ENCODE measurements at places on chromosomes 3 and 15. TPM values are rescaled to one million over a fixed set of nuclear protein-coding genes. Genes with fewer than 3 reads are reported as not detected.
A peak's percentile ranks its signal among the peaks of the same experiment; 100 is the strongest.

- DNase-seq: peak; percentile 70
These were observed 49.2 kb downstream of the LRRK1 start for GRCh38 chr15:100968050-100968966.

Gene NFKBIZ
- total RNA-seq: 51.1 TPM

DNA sequence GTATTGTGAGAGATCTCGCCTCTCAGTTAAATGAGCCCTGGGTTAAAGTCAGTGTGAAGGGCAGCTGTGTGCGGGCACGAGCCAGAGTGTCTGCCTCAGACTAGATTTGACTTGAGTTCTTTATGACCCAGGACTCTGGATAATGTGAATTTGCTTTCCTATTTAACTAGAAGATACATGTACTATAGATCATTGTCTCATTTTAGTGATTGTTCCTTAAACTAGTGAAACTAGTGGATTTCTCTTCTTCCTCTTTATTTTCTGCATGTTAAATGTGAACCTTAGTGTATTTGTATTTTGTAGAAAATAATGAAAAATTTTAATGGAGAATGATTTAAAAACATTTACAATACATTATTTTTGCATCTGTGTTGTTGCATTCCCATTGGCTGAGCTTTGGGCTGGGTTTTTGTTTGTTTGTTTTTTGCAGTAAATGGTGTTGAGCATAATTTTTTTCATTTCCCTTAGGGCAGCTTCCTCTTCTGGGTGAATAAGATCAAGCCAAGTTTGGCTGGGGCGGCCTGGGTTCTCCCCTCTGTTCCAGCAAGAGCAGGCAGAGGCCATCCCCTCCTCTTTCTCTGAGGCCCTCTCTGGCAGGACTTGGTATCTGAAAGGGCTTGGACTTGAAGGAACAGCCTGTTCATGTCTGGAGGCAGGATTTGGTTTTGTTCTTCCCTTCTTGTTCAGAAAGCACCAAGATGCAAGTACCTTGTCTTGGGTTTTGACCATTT, 15.0 kb downstream of the GCSAM start:
- DNase-seq: no peak

DNA sequence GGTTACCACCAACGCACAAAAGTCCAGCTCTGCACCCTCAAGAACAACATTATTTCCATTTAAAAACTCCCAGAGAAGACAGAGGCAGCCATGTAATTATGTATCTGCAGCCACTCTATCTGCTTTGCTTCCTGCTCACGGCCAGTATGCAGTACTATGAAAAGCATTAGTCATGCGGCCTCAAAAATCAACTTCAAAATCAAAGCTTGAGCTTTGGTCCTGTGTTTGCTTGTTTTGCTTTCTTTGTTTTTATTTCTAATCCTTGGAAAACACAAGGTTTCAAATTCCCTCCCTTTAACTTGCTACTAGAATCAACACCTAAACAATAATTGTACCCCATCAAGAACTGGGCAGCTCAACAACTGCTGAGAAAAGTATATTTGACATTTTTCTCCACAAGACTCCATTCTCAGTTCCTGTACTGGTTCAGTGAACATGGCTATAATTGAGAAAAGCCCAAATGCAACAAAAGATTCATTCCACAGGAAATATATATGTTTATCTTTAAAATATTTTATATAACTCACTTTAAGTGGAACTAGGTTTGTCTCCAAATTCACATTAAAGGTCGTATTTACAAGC, 37.6 kb downstream of the GBE1 start:
- DNase-seq: peak; percentile 26

DNA sequence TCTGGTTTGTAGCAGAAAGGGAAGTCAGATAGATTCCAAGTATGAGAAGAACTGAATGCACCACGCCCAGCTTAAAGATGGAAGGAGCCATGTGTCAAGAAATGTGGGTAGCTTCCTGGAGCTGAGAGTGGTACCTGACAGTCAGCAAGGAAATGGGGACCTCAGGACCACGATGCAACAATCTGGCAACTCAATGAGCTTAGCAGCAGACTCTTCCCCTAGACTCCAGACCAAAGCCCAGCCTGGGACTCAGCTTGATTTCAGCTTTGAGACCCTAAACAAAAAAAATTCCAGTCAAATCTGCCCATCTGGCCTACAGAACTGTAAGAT, 24.4 kb downstream of the MIX23 start:
- no peak for DNase-seq

- DNase-seq: peak; percentile 15
These were observed 76.4 kb downstream of the BBX start for GRCh38 chr3:107598926-107599771.

DNA sequence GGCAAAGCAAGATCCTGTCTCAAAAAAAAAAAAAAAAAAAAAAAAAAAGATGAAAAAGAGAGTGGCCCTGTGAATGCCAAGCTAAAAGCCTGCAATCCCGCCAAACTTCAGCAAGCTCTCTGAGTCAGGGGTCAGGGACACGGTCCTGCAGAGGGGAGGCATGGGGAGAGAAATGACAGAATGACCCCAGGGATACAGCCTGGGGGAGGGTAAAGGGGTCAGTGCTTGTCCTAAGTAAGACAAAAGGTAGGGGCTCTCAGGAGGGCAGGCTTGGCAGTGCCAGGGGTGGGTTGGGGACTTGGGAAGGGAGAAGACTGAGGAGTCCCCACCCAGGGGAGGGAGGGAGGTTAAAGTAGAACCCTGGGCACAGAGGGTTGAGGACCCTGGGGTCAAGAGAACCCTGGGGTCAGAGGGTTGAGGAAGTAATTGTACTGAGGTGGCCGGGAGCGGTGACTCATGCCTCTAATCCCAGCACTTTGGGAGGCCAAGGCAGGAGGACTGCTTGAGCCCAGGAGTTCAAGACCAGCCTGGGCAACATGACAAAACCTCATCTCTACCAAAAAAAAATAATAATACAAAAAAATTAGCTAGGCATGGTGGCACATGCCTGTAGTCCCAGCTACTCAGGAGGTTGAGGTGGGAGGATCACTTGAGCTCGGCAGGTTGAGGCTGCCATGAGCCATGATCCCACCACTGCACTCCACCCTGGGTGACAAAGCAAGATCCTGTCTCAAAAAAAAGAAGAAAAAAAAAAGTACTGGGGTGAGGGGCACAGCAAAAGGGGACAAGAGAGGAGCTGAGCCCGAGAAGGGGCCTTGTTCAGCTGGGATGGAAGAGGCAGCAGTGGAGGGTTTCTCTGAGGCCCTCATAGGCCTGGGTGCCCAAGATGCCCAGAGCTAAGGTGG, 5.2 kb upstream of the SEMA3B start:
- DNase-seq: no peak

Gene KNG1
- total RNA-seq: not detected

All from HFFc6 (cell line).